ENCODE measurements at places on chromosomes 12 and 14.

- DNase-seq = no peak
These were observed 5.8 kb upstream of the NTN4 start for GRCh38 chr12:95796225-95796981.

GRCh38 chr14:101780390-101780789 lies 18.9 kb downstream of the PPP2R5C start:
- DNase-seq = no peak

- no peak for DNase-seq
These were observed 134.6 kb downstream of the TMEM121 start for GRCh38 chr14:105660816-105661531.

GRCh38 chr12:127262615-127263014 lies 1004.4 kb upstream of the TMEM132C start:
- no peak for DNase-seq
